CD4-positive, alpha-beta T cell treated with Interleukin-4 for 1 hour (primary cell): ENCODE measurements at places on chromosomes 16 and 17.
A peak's percentile ranks its signal among the peaks of the same experiment; 100 is the strongest.

DNA sequence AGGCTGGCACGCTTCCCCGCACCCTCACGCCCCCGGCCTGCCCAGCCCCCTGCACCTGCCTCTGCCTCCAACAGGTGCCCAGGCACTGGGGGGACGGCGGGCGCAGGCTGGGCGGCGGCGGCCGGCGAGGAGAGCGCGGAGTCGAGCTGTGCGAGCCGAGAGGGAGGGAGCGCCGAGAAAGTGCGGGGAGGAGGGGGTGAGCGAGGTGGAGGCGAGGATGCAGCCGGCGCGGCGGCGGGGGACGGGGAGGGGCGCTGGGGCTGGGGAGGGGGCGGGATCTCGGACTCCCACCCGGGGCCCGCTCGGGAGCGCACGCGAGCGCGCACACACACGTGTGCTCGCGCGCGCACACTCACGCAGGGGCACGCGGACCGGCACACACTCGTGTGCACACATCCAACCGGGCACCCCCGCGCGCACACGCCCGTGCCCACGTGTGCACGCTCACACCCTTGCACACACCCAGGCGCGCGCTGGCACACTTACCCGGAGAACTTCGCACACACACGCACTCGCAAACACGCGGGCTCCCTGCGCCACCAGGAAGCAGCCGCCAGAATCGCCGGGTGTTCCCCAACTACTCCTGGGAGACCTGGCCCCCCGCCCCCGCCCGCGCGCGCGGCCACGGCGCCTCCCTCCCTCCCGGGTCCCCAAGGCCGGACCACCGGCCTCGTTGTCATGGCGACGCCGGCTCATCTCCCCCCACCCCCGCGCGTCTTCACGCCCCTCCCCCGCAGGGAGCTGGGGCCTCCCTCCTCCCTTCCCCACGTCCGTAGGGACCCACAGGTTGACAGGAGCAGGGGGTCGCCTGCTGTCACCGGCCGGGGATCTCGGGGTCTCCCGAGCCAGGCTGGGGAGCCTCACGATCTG is at the start of gene DOC2A:
DOC2A (minus strand) TSS at position 184 of the 870 bp plus-strand sequence. CDS start 805 bp downstream, outside the sequence.
- peak; percentile 30 for DNase-seq

- no peak for DNase-seq
Measured at GRCh38 chr16:81266680-81267095, 28.2 kb downstream of the BCO1 start.

DNA sequence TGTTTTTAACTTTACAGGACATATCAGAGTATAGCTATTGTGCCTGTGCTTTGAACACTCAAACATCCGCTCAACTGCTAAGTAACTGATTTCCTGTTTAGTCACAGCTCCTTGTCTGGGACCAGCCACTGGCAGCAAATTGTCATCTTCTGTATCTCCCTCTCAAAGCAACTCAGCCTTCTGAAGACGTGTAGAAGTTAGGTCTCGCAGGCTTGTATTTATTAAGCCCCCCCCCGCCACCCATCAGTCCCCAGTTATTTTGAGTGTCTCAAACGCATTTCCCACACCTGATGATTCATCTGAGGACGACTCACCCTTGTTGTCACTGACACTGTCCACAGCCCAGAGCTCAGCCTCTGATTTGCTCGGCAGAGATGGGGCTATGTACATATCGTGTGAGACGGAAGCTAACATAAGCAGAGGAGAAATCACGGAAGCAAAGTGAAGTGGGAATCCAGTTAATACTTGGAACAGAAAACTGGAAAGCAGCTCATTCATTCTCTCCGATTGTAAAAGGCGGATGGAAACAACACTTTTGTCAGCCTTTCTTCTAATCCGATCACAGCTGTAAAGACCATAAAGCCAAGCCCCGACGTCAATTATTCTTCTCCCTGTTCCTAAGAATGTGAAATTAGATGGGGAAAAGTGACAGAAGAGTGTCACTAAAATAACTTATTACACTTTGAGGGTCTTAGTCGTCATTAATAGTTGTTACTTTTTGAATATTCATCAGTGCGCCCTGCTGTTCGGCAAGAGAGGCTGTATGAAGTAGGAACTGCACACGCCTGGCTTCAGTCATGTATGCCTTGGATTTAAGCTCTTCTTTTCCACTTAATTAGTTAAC is 64.2 kb downstream of the PITPNC1 start:
- peak; percentile 89 for DNase-seq

DNA sequence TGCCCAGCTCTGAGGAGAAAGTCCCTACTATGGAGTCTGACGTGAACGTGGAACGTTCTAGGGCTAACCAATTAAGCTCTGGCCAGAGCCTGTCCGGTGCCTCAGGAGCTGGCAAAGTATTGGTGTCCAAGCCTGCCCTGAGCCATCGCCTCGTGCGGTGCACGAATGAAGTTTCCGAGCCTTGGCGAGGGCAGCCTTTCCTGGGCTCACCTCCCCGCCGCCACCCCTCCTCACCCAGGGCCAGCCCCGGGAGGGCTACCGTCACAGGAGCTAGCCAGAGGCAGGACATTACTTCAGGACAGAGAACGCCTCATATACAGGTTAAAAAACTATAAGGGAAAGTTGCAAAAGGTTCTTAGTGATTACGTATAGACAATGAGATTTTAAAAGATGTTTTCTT is 23.6 kb upstream of the TRAP1 start:
- no peak for DNase-seq
